Suppressor macrophage treated with lipopolysaccharide for 1 hour (primary cell): ENCODE measurements at places on chromosomes 1 and 21.

DNA sequence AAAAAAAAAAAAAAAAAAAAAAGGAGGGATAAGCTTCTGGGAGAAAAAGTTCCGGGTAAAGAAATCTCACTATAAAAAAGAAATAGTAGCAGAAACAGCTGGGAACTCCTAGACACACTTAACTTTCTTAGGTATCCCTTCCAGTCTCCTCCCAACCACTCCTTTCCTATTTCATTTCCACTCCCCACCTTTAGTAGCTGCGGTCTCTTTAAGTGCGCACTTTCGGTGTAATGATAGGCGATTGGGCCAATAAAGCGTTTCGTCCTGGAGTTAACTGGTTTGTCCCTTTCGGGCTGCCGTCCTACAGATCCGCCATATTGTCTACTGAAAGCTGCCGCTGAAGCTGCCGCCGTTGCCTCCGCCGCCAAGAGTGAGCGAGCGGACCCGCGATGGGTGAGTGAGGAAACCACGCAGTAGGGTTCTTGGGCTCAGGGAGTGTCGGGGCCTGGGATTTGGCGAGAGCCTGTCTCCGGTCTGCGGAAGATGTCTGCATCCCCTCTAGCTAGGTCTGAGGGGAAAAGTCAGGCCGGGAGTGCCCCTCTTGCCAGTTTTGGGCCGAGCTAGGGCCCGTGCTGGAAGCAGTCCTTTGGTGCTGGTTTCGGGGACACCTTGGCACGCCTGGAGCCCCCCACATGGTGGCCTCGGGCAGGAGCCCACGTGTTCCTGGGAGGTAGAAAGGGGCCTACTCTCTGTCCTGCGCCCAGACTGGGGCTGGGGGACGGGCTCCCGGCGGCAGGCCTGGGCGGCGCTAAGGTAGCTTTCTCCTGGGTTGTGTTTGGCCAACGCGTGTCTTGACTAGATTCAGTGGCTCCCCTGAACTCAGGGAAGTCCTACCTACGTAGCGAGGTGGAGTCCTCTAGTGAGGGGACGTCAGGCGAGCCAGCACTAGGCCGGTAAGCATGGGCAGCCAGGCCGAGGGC, at the start of gene KPNA6:
Gene KPNA6 (plus strand): TSS at position 315 of the 920 bp plus-strand sequence. CDS start 75 bp downstream, at position 390.
- peak; percentile 93 for DNase-seq

DNA sequence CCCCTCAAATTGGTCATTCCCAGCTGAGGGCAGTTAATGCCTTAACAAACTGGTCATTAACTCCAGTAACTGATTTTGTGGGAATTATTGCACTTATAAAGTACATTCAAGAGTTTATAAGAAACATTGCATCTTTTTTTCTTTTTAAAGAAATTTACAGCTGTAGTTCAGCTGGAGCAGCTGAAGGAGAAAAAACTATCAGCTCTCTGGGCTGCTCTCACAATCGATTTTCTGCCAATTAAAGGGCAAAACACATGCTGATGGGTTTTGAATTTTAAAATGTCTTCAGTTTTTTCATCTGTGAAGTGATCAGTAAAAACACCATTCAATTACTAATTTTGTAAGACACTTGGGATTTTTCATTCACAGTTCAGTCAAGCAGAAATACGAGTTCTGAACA, 74.7 kb downstream of the KIFAP3 start:
- no peak for DNase-seq

- DNase-seq: peak; percentile 94
Observed at GRCh38 chr1:21508580-21509350, 458 bp upstream of the ALPL start.

DNA sequence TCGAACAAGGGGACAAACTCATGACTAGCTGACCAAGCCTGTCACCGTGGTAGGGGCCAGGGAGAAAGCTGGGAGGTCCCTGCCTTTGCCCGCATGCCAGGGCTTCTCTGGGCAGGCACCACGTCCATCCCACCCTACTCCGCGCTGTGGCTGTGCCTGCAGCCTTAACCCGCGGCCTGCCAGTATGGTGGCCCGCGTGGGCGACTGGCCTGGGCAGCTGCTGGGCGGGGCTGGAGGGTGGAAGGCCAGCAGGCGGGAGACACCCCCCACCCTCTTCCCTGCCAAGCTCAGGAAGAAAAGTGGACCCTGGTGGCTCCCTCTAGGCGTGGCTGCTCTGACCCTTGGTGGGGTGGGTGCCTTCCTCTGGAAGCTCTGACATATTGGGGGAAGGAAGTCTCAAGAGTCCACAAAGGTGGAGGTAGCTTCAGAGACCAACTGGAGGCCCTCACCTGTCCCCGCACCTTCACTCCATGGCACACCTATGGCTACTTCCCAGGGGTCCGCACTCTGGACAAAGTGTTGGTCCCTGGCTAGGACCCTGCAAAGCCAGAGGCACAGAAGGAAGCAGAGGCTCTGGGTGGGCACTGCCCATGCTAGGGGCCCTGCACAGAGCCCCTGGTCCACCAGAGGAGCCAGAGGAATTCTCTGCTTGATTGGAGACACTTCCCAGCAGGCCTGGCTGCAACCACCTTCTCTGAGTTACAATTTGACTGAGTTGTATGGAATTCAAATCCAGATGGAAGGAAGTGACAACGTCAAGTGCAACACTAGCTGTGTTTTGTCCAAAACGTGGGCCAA, 3.3 kb upstream of the SKI start:
- DNase-seq: no peak

DNA sequence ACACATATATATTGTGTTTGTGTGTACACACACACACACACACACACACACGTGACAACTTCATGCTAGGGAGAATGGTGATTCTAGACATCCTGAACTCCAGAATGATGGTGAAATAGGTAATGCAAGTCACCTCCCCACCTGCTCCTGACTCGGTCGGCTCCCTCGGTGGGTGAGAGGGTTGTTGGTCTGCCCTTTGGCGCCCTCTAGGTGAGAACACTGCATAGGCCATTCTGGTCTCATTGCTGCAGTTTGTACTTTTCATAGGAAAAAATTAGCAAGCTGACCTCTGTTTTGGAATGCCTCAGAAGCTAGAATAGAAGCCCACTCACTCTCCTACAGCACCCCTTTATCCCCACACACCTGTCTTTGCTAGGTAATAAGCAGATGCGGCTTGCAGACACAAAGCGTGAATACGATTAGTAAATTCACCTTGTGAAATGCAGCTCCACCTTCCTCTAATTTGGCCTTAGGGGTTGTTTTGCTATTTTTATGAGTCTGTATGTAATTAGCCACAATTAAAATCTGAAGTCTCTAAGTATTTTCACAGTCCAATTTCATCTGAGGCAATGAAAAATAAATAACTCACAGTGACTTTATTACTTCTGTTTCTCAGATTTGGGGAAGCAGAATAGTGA, 130.0 kb upstream of the KCNJ15 start:
- peak; percentile 77 for DNase-seq

DNA sequence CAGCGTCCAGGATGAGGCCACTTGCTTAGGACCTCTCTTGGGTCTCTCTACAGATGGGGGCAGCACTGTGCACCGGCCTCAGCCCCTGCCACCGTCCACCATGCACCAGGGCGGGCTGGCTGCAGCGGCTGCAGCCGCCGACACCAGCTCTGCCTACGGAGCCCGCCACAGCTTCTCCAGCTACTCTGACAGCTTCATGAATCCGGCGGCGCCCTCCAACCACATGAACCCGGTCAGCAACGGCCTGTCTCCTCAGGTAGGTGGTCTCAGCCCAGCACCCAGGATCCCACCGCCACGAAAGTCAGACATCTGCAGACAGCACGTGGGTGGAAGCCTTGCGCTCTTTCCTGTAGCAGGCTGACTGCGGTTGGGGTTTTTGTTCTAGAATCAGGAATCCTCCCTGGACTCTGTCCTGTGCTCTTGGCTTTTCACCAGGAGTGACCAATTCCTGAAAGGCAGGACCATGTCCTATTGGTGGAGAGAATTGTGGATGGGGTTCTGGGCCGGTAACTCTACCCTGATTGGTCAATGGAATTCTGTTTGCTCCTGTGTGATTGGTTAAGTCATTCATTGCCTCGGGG, 72.5 kb downstream of the PAX7 start:
- no peak for DNase-seq

- peak; percentile 8 for DNase-seq
Observed at GRCh38 chr1:221294242-221294641, 415.0 kb downstream of the HLX start.

DNA sequence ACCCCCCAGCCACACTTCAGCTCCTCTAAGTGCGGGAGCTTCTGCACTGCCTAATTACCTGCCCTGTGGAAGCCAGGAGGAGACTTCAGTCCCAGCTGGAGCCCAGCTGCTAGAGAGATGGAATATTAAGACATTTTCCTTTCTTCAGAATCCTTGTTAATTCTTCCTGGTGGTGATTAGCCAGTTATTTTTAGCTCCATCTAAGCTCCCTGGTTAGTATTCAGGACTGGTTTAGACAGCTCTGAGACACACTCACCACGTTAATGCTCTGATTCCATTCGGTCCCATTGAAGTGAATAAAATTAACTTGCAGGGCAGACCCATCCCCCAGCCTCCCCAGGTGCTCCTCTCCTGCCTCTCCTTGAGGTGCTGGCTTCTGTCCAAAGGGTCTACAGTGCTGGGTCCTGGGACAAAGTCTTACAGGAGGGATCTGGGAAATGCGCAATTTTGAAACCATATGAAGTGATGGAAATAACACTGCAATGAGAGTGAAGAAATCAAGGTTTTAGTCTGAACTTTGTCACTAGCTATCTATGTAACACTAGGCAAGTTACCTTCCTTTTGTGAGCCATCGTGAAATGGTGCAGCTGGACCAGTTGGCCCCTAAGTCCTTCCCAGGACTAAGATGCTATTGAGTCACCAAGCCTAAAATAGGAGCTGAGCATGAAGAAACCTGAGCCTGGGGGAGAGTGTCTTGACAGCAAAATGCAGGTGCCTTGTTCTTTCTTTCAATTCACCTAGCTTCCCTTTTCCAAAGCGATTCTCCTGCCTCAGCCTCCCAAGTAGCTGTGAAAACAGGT, 117.4 kb upstream of the ATP1A1 start:
- no peak for DNase-seq

DNA sequence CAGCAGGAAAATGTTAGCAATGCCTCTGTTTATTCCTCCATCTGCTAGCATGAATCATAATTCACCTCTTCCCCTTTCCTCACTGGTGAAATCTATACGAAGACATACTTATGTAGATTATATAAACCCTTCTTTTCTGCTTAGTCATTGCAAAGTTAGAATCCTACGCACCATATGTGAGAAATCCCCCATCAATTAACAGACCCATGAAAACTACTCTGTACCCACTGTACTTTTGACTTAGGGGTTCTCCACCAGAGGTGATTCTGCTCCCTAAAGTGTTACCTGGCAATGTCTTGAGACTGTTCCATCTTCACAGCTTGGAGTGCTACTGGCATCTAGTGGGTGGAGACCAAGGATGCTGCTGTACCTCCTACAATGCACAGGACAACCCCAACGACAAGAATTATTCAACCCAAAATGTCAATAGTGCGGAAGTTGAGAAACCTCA, 49.6 kb upstream of the KCTD3 start:
- peak; percentile 7 for DNase-seq

DNA sequence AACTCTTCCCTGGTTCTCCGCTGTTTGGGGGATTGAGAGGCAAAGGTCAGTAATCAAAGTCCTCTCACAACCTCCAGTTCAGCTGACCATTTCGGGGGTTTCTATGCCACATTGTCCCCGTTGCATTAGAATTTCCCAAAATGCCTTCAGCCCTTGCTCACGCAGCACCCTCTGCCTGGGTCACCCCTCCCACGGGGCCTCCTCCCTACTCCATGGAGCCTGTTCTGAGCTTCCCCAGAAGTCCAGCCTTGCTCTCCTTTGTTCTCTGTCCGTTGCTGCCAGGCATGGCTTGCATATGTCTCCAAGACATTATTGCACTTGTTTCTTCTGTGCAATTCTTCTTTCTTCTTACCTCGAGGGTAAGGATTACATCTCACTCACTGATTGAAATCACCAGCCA, 16.5 kb downstream of the DMRTB1 start:
- no peak for DNase-seq

GRCh38 chr1:230207598-230207997, 140.6 kb downstream of the GALNT2 start:
- DNase-seq: no peak

GRCh38 chr1:115063228-115063901, 25.9 kb downstream of the TSPAN2 start:
- no peak for DNase-seq

- DNase-seq: no peak
Observed at GRCh38 chr1:56418151-56418631, 161.2 kb downstream of the PLPP3 start.

DNA sequence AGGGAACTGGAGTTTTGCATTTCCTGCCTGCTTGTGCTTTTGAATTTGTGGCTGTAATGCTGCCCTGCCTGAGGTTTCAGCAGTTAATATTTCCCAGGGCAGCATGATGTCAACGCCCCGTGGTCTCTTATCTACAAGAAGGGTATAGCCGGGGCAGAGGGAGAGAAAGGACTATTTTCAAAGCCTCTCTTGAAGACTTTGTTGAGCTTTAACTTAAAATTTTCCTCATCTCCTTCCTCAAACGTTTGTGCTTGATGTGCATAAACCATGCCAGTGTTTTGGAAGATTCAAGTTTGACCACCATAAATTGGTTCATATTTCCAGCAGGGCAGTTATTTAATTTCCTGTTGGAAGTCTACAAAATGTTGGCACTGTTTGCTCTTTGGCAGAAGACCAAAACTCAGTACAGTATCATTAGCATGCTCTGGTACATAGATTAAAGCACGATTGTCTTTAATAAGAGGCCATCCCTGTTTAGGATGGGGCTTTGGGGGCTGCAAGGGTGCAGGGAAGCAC, 43.4 kb downstream of the ROR1 start:
- no peak for DNase-seq

DNA sequence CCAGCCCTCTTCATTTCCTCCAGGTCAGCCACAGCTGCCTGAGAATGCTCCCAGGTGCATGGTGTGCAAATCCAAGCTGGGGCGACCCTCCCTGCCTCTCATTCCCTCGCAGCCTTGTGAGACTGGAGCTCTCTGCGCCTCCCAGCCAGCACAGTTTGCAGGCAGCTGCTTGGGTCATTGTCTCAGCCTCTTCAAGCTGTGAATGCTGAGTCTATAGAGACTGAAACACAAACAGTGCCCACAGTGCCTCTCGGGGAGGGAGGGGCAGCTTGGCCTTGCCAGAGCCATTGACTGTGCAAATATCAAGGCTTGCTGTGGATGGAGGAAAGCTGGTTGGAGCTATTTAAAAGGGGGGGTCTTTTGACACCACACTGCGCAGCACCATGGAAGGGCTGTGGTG, 10.6 kb downstream of the PLXNA2 start:
- no peak for DNase-seq

GRCh38 chr1:56094168-56094567, 485.2 kb downstream of the PLPP3 start:
- DNase-seq: no peak

DNA sequence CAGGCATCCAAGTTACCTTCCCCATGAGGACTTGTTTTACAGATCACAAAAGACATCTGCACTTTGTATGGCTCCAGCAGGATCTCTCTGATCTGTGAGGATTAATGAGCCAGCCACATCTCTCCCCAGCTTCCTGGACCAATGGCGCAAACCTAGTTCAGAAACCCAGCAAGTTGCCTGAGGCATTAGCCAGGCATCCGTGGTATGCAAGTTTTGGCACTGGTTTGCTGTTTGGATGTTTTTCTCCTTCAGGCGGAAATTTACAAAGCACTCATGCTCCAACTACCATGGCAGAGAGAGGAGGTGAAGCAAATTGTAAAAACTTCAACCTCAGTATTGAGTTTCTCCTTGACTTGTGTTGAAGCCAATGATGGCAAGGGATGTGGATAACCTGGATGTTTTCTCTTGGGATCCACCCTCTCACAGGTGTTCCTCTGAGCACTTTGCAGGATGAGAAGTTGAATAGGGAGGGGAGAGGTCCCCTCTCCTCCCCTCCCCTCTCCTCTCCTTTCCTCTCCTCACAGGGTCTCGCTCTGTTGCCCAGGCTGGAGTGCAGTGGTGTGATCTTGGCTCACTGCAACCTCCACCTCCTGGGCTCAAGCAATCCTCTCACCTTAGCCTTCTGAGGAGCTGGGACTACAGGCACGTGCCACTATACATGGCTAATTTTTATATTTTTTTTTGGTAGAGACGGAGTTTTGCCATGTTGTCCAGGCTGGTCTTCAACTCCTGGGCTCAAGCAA, 25.6 kb upstream of the ENO1 start:
- no peak for DNase-seq
